ENCODE measurements at places on chromosomes 2 and 18. TPM values are rescaled to one million over a fixed set of nuclear protein-coding genes. Genes with fewer than 3 reads are reported as not detected.

DNA sequence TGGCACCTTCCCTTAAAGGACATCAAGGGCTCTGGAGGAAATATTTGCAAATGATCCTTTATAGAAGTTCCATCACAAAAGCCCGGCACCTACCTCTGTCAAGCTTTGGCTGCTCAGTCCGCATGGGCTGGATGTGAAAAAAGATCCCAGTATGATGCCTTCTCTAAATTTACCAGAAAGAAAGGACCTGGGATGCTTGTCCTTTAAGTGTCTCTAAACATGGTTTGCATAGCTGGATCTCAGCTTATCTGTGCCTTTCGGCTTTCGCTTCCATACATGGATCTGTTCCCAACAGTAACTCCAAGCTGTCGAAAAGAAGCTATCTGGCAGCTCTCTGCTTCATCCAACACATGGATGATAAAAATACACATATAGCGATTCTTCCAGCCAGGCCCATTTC, 60.4 kb upstream of the SLC8A1 start:
- no peak for DNase-seq

The SRD5A2 gene
- 0.06 TPM for polyA plus RNA-seq

- no peak for DNase-seq
Measured at GRCh38 chr18:36757081-36757480, 71.7 kb downstream of the TPGS2 start.

GRCh38 chr2:109611467-109612095, 2.2 kb downstream of the SEPTIN10 start:
- DNase-seq: no peak

DNA sequence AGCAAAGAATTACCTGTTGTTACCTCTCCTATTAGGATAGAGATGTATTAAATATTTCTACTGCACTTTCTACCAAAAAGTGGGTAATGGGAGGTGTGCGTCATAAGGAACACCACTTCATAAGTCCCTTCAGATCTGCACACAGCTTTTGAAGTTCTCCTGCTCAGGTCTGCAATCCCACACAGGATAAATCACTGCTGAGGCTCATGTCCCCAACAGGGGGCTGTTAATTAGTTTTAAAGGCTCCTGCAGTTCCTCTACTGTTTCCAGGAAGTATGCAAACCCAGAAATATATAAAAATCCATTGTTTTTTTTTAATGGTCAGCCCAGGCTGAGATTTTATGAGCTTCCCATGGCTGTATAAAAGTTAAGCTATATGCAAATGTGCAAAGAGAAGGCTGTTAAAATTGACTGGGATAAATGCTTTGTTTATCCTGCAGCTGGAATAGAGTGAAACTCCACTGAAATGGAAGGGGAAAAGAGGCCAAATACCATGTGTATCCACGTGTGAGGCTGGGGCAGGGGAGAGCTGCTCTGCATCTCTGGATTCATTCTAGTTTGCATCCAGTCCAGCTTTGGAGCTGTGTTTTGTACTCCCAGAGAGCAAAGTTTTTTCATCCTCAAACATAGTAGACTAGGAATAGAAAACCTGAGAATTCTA, 903.7 kb downstream of the TDRD15 start:
- no peak for DNase-seq

The CARF gene
- 17.8 TPM for polyA plus RNA-seq

The HAT1 gene
- 75.4 TPM for polyA plus RNA-seq

All from right renal pelvis (tissue), 4 donors.